Kidney epithelial cell (primary cell): ENCODE measurements at places on chromosomes 5 and 9. TPM values are rescaled to one million over a fixed set of nuclear protein-coding genes. Genes with fewer than 3 reads are reported as not detected.

Gene LOX
- 9.0 and 13.2 TPM in 2 replicates for total RNA-seq

GRCh38 chr9:133735415-133735775 lies 2.8 kb downstream of the SARDH start:
- no peak for DNase-seq

GRCh38 chr5:138900281-138900965 lies 25.3 kb upstream of the LRRTM2 start:
- peak; percentile 41 for DNase-seq

DNA sequence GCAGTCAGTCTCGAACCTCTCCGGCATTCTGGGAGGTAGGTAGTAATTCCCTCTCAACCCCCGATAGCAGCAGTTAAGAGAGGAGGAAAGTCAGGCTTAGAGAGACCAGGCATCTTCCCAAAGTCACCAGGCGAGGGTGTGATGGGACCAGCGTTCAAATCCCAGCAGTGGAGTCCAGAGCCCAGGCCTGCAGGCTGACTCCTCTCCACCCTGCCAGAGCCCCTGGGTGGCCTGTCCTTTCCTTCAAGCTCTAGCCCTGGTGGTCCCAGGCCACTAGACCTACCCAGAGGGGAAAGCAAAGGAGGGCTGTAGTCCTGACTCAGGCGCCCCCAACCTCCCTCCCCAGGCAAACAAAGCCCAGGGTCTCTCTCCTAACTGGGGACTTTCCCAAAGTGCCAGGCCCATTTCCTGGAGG lies 4.2 kb upstream of the NR5A1 start:
- no peak for DNase-seq

GRCh38 chr5:61330341-61330844 lies 1.7 kb upstream of the ZSWIM6 start:
- no peak for DNase-seq

DNA sequence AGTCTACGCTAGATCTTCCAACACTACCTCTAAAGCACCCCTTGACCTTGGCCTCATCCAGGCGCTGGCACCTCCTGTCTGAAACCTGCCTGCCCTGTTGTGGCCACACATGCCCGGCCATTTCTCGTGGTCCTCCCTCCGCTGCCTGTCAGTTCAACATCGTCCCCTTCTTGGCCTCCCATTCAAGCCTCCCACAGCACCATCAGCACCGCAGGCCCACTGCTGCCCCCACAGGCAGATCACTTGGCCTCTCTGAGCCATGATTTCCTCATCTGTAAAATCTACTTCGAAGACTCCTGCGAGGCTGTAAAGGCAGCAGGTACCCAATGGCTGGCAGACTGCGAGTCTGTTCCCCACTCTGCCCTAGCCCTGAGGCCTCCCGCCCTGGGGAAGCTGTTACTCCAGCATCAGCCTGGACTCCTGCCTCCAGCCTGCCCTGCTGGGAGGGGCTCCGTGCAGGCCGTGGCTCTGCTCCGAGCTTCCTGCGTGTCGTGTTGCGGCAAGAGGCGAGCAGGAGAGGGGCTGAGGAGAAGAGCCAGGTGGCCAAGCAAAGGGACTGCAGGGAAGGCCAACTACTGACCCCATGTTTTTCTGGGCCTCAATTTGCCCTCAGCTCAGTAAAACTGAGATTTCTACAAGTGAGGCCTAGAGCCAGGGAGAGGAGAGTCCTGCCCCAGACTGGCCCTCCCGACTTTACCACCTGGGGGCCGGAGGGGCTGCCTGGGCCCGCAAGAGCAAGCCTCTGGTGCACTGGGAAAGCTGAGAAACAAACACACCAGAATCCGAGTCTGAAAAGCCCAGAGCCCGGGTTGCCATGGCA lies 70.5 kb upstream of the LRRTM2 start:
- DNase-seq = no peak
